ENCODE measurements at places on chromosomes 2 and 18. TPM values are rescaled to one million over a fixed set of nuclear protein-coding genes. Genes with fewer than 3 reads are reported as not detected.

GRCh38 chr2:84725717-84726116, 155.2 kb downstream of the TRABD2A start:
- no peak for DNase-seq

The CCDC102B gene
- polyA plus RNA-seq = 10.8 TPM

- no peak for DNase-seq
Observed at GRCh38 chr2:228871012-228871411, 400.1 kb downstream of the PID1 start.

The SIX3 gene
- not detected for polyA plus RNA-seq

The APCDD1 gene
- polyA plus RNA-seq = 12.2 TPM

GRCh38 chr18:48926420-48926857, 24.3 kb downstream of the SMAD7 start:
- DNase-seq = no peak

The ALLC gene
- polyA plus RNA-seq = not detected

GRCh38 chr18:1413323-1413675, 508.6 kb downstream of the ADCYAP1 start:
- DNase-seq = no peak

DNA sequence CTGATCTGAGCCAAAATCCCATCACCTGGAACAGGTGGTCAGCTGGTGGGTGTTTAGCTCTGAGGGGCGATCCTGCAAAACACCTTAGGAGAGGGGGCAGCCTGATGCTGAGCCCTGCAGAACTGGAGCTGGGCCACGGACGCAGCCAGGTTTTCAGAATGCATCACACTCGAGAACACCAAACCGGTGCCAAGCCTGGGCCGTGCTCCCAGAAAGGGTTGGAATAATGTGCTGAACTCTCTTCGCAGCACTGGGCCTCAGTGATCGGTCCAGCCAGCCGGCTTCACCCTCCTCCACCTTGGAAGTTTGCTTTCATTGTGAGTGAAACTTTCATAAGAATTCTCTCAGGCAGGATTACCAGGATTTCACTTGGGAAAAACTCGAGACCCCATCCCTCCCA, 56.5 kb upstream of the TTC39C start:
- DNase-seq = peak; percentile 59

- DNase-seq = peak; percentile 18
Observed at GRCh38 chr2:185785156-185785555, 46.6 kb downstream of the FSIP2 start.
